ENCODE measurements at places on chromosomes 1 and 21. TPM values are rescaled to one million over a fixed set of nuclear protein-coding genes. Genes with fewer than 3 reads are reported as not detected.

GRCh38 chr1:227305894-227306626 is 12.2 kb downstream of the CDC42BPA start:
- no peak for DNase-seq
- no peaks in the 10 kb centered on the region for H3K36me3 ChIP-seq
- no peak overlapping the region for H3K27ac ChIP-seq

DNA sequence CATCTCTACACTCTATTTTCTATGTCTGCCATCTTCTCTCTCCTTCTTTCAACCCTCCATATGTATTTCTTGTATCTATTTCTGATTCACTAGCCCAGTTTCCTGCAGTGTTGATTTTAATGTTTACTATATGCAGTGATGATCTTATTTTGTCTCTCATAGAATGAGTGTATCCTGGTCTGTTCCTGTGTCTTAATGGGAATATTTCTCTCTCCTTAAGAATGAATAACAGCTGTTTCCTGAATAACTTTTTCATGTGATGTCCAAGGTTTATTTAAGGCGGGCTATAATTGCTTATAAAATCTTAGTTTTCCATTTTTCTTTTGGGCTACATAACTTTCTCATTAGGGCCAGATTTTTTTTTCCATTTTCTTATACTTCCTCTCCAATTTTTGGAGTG is 144.5 kb downstream of the C1orf21 start:
- no peak overlapping the region for H3K4me3 ChIP-seq
- no peak for DNase-seq
- H3K4me1 ChIP-seq, result no peaks in the 10 kb centered on the region

GRCh38 chr1:235038701-235039100 is 89.9 kb downstream of the TOMM20 start:
- no peak overlapping the region for H3K4me3 ChIP-seq
- no peaks in the 10 kb centered on the region for H3K36me3 ChIP-seq
- H3K27me3 ChIP-seq, result no peaks in the 10 kb centered on the region
- no peak overlapping the region for H3K27ac ChIP-seq
- no peak for DNase-seq

DNA sequence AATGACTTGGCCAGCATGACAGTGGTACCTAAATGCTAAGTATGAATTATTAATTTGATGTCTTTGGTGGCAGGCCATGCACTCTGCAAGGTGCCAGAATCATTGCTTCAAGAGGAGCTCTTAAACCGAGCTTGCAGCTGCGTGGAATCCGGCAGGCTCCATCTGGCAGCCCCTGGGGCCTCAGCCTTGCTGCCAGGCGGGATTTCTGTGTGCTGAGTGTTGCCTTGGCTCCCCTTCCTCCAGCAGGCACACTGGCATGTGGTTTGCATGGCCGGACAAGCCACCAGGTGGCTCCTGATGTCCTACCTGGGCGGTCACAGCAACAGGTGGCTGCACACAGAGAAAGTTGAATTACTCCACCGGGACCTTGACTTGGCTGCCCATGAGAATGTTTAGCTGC is 155.4 kb downstream of the URB2 start:
- H3K36me3 ChIP-seq, result no peaks in the 10 kb centered on the region
- H3K27ac ChIP-seq, result no peak overlapping the region
- no peaks in the 10 kb centered on the region for H3K4me1 ChIP-seq
- H3K4me3 ChIP-seq, result no peak overlapping the region

GRCh38 chr1:242691610-242691945 is 167.1 kb upstream of the PLD5 start:
- DNase-seq, result no peak
- no peaks in the 10 kb centered on the region for H3K36me3 ChIP-seq
- no peaks in the 10 kb centered on the region for H3K27me3 ChIP-seq
- H3K4me3 ChIP-seq, result no peak overlapping the region

DNA sequence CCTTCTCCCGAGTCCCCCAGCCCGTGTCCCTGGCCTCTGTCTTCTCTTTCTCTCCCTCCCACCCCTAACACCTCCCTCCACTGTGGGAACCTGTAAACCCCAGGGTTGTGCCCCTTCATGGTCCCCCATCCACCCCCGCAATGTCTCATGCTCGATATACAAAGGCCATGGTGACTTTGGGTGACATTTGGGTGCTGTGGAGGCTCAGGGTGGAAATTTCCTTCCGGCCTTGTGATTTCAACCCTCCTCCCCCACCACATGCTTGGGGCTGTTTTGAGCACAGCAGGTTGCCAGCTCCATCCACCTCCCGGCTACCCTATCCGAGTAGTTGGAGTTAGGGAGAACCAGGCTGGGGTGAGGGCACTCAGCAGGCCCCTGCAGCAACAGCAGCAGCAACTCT is 25.7 kb upstream of the VPS13D start:
- H3K4me1 ChIP-seq, result peaks cover 67% of the 10 kb centered on the region
- H3K36me3 ChIP-seq, result peaks cover 75% of the 10 kb centered on the region
- no peaks in the 10 kb centered on the region for H3K27me3 ChIP-seq
- peak; percentile 48 for DNase-seq
- H3K4me3 ChIP-seq, result no peak overlapping the region

GRCh38 chr1:204917802-204918201 is 47.1 kb downstream of the NFASC start:
- H3K4me1 ChIP-seq, result no peaks in the 10 kb centered on the region
- H3K4me3 ChIP-seq, result no peak overlapping the region
- no peak overlapping the region for H3K27ac ChIP-seq

- H3K27me3 ChIP-seq, result no peaks in the 10 kb centered on the region
- no peaks in the 10 kb centered on the region for H3K4me1 ChIP-seq
- no peak overlapping the region for H3K4me3 ChIP-seq
Measured at GRCh38 chr1:197066277-197066676, 783 bp downstream of the F13B start.

DNA sequence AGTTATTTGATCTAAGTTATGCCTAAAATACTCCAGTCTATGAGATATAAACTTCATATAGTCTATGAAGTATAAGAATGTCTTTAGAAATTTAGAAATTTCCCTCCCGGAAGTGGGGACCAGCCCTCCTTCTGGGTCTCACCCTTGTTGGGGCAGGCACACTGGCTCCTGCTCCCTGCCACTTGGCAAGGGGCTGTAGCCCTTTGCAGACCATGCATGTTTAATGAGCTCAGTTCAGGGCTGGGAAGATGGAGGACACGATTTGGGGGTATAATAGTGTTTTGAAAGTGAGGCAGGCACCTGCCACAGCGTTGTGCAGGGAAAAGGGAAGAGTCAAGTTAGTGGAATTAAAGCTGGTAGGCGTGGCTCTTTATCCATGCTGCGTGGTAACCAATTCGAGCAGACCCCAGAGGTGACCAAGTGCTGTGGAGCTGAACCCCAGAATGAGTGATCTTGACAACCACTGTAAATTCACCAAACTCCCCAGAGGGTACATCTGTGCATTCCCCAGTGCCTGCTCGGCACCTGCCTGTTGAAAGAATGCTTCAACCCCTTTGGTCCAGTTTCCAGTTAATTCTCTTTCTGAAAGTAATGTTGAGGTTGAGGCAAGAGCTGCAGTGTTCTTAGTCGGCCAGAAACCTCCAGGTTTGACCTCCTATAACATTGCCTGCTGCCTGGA is 79.6 kb downstream of the DOP1B start:
- H3K4me3 ChIP-seq, result no peak overlapping the region
- no peak for DNase-seq
- peaks cover 32% of the 10 kb centered on the region for H3K36me3 ChIP-seq
- no peaks in the 10 kb centered on the region for H3K27me3 ChIP-seq
- no peak overlapping the region for H3K27ac ChIP-seq

AKNAD1 gene
- total RNA-seq, result not detected

SEC16B gene
- total RNA-seq, result not detected

RUNX3 gene
- 209 TPM for total RNA-seq

ADORA1 gene
- total RNA-seq, result not detected
